ENCODE measurements at places on chromosomes 1 and 21.

DNA sequence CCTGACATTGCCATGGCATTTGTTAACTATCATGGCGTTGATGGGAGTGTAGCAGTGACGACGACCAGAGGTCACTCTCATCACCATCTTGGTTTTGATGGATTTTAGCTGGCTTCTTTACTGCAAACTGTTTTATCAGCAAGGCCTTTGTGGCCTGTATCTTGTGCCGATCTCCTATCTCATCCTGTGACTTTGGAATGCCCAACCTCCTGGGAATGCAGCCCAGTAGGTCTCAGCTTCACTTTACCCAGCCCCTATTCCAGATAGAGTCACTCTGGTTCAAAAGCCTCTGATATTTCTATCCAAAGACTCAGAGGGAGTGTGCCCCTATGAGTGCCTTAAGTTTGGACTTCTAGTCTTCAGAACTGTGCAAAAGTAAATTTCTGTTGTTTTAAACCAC is 130.1 kb downstream of the ADAMTS1 start:
- no peak for DNase-seq

GRCh38 chr1:89657886-89658285 is 25.0 kb downstream of the LRRC8C start:
- no peak for DNase-seq

DNA sequence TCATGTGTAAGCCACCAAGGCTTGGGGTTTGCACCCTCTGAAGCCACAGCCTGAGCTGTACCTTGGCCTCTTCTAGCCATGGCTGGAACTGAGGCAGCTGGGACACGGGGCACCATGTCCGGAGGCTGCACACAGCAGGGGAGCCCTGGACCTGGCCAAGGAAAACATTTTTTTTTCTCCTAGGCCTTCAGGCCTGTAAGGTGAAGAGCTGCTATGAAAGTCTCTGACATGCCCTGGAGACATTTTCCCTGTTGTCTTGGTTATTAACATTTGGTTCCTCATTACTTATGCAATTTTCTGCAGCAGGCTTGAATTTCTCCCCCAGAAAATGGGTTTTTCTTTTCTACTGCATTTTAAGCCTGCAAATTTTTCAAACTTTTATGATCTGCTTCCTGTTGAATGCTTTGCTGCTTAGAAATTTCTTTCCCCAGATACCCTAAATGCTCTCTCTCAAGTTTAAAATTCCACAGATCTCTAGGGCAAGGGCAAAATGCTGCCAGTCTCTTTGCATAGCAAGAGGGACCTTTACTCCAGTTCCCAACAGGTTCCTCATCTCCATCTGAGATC is 295.8 kb downstream of the LTN1 start:
- DNase-seq, result no peak

GRCh38 chr1:45328680-45329079 is 2.0 kb downstream of the HPDL start:
- no peak for DNase-seq

DNA sequence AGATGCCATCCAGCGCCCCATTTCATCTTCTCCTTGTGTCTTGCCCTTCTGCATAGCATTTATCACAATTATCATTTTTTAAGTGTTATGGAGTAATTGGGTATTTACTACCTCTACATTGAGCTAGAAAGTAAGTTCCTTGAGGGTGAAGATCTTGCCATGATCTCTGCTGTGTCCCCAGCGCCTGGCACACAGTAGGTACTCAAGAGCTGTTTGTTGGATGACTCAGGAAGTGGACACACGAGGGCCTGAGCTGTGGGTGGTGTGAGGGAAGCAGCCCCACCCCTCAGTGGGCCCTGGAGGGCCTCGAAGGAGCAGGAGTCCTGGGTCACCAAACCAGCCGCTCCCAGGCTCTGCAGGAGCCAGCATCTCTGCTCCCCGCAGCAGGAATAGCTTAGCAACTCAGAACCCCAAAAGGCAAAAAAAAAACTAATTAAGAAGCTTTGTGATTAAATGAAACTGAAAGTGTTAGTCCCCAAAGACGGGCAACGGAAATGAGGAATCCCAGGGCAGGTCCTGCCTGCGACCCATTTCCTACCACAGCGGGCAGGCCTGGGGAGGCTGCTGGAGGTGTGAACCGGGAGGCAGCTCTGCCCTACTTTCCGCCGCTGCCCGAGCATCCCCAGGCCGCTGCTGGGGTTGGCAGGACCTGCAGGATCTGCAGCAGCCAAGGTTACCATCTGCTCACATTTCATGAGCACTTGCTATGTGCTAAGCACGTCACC is 87.7 kb downstream of the LACTBL1 start:
- DNase-seq, result no peak

DNA sequence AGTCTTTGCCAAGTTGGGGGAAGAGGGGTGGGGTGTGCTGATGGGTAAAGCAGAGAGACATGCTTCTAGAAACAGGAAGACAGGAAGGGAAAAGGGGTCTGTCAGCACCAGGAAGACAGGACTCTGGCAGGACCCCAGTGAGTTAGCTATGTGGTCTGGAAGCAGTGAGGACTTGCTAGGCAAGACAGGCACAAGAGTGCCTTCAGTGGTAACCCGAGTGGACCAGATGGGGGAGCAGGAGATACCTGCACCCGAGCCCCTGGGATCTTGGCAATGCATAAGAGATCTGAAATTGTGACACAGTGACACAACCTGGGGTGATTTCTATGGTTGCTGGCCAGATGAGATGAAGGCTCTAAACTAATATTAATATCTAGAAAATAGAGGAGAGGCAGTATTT is 7.0 kb downstream of the TLR5 start:
- DNase-seq, result no peak

- peak; percentile 74 for DNase-seq
Measured at GRCh38 chr21:31580866-31581276, 78.6 kb upstream of the SOD1 start.

DNA sequence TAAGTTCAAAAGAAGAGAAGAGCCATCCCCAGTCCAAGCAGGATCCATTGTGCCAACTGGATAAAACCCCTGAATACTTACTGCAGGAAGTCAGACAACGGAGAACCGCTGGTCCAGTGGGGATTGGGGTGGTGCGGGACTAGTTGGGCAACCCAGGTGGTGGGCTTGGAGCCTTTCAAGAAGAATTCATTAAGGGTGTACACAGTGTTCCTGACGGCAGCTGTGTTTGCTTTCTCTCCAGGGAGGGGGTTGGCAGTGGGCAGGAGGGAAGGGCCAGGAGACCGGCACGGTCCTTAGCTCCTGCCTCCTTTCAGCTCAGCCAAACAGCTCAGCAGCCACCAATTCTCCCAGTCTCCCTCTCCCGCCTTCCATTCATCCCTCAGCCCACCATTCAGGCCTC is 7.1 kb upstream of the CDK18 start:
- no peak for DNase-seq

DNA sequence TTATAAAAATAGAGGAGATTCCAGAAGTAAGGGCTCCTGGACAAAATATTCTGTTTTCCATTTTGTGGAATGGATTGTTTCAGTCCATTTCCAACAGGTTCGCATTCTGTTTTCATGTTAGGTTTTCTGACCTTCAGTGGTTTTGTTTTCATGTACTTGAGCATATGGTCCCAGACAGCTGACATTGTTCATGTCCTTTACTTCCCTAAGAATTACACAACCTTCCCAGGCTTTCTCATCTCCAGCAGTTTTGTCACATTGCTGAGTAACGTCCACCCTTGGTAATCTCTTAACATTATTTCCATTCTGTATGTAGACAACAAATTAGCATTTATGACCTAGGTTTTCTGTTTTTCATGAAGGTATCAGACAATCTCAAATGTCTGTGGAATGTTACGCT is 21.0 kb upstream of the ERRFI1 start:
- no peak for DNase-seq

DNA sequence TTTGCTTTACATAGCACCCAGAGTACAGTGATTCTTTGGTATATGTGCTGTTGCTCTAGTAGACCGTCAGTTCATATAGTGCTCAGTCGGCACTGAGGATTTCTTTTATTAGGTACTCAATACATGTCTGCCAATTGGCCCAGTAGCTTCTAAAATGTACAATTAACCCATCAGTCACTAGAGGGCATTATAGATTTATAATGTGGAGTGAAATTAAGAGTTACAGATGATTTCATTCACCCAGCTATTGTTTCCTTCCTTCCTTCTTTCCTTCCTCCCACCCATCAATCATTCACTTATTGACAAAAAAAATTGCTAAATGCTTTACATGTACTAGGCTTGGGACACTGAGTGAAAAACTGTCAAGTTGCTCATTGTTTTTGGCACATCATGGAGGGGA is 263.6 kb upstream of the USP24 start:
- no peak for DNase-seq

- DNase-seq, result peak; percentile 32
Measured at GRCh38 chr1:23601135-23601967, 42.0 kb upstream of the ID3 start.

DNA sequence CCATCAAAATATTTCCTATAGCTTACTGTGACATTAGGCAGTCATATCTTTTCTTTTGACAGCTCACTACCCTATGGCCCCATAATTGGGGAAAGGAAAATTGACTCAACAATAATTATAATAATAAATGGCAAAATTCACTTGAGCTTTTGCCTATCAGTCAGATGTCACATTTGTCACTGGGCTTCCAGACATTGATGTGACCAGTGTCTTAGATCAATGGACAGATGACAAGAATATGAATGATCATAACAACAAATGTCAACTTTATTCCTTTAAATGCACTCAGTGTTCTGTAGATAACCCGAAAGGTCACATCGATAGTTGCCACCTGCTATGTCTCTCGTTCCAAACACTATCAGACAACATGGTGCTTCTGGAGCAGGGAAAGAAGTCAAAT is 266.7 kb downstream of the GPATCH2 start:
- DNase-seq, result no peak

- DNase-seq, result no peak
Measured at GRCh38 chr1:34833711-34834110, 25.8 kb downstream of the SMIM12 start.

DNA sequence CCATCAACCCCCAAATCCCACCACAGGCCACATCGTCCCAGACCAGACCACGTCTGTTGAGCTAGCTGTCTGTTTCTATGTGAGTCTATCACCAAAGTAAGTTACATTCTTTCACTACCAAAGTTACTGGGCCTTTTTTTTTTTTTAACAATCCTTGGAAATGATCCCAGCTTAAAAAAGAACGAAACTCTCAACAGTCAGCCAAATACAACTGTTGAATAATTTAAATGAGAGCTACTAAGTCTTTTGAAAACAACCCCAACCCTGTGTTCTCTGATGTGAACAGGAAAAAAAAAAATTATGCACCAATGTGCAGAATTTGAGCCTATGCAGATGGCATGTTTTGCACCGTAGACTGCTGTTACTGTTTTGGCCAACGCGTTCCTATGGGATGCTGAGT is 134.0 kb upstream of the ETS2 start:
- DNase-seq, result no peak

- DNase-seq, result peak; percentile 21
Measured at GRCh38 chr1:172117800-172118199, 276.5 kb downstream of the DNM3 start.

GRCh38 chr1:243946946-243947345 is 96.9 kb upstream of the AKT3 start:
- peak; percentile 36 for DNase-seq

DNA sequence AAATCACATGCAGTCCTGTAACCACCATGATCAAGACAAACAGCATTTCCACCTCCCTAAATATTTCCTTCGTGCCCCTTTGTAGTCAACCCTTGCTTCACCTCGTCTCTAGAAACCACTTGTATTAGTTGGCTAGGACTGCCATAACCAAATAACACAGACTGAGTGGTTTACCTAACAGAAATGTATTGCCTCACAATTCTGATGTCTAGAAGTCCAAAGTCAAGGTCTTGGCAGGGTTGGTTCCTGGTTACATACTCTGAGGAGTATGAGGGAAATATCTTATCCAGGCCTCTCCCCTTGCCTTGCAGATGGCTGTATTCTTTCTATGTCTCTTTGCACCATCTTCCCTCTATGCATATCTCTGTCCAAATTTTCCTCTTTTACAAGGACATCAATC is 23.3 kb upstream of the FRRS1 start:
- DNase-seq, result no peak

DNA sequence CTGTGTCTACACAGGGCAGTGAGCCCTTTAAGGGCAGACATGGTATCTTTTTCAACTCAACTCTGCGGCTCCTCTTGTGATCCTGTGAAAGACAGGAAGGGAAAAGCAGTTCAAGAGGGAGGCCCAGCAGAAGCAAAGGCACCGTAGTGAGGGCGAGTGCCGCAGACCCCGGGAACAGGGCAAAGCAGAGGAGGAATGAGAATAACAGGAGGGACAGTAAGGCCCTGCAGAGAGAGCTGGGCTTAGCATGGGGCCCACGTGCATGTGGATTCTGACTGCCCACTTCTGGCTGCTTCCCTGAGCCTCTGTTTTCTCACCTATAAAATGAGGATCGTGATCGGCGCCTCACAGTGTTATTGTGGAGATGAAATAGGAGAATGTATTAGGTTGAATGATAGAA is 409.3 kb downstream of the PTPRU start:
- DNase-seq, result no peak

DNA sequence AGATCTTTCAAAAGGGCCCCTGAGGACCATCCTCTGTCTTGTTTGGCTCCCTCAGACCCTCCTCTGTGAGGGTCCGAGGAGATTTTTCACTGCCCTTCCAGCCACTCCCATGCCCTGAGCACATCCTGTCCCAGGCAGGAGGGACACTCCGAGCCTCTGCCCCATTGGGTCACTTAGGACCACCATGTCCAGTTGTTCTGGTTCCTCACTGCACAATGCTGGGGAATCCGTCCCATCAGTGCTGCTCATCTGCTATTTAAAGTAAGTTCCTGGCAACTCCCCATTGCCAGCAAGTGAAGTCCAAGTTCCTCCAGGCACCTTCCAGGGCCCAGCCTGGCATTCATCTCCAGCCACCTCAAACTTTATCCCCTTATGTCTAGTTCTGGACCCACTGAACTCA is 117.5 kb upstream of the GRIK3 start:
- DNase-seq, result no peak
